Stimulated activated CD8-positive, alpha-beta memory T cell treated with anti-CD3 and anti-CD28 coated beads, Interleukin-2, amount 100 ng/mL, for 1 hour (primary cell): ENCODE measurements at places on chromosomes 2 and 18.

- no peak for DNase-seq
Measured at GRCh38 chr2:102764083-102764482, 2.3 kb downstream of the TMEM182 start.

- no peak for DNase-seq
Measured at GRCh38 chr2:225309516-225309915, 90.0 kb upstream of the NYAP2 start.

DNA sequence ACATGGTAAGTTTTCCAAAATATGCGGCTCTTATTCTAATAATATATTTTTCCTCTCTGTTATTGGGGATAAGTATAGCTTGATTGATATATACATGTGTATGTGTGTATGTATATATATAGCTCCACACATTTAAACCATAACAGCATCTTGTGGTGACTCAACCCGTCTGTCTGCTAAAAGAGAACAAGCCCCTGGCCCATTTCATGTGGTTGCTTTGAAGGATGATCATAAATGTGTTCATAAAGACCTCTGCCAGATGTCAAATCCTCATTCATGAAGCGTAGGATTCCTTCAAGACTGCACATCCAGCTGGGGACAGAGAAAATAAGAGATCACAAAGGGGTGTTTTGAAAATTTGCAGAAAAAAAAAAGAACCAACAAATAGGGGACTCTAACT, 79.3 kb downstream of the RHOB start:
- DNase-seq: no peak

DNA sequence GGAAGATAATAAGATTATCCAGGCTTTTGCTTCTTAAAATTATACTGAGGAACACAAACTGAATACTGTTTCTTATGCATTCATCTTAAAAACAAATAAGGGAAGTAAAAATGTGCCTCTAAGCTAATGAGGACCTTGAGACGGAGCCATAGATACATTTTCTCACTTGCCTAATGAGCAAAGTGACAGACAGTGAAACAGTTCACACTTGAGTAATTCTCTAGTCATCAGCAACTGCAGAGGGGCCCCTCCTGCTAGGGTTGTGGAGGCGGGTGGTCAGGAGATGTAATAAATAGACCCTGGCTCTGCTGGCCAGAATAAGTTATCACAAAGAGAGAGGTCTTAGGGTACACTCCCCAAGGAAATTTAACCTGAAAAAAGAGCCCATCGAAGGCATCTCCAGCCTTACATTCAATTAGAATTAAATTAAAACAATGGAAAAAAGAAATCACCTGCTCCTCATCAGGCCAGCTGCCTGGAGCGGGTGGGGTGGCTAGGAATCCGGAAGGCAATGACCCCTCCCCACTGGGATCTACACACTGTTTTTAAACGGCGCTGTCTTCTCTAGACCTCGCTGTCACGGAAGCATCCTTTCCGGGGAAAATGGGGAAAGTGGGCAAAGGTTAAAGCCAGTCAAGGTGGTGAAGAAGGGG, 32.6 kb upstream of the INSIG2 start:
- no peak for DNase-seq

GRCh38 chr2:229519655-229520430, 194.5 kb downstream of the DNER start:
- no peak for DNase-seq

DNA sequence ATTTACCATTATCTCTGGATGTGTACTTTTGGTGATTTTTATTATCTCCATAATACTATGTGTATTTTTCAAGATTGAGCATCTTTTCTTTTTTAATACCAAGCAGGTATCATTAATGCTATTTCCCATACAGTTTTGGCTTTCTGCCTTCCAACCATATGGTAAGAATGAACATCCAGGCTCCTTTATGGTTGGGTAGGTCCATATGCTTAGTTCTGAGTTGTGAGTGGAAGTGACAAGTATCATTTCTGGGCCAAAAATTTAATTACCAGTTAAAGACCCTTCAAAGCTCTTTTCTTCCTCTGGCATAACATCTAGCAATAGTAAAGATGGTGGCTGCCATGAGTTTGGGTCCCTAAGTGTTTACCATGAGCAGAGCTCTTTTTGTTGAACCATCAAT, 4.3 kb upstream of the RBM43 start:
- DNase-seq: no peak

DNA sequence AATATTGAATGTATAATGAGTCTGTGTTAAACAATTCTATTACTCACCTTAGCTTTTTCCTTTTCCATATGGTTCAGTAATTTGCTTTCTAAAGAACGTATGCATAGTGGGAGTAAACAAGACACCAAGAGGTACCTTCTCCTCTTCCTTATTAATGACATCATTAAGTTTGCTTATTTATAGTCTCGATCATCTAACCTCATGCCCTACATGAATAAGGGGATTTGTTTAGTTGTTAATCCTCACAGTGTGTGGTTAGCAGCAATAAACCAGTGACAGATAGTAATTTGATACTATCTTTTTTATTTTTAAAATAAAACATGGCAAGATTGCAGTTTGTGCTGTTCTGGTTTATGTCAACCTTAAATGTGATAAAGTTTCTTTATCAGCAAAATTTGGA, 69.7 kb downstream of the COBLL1 start:
- no peak for DNase-seq

DNA sequence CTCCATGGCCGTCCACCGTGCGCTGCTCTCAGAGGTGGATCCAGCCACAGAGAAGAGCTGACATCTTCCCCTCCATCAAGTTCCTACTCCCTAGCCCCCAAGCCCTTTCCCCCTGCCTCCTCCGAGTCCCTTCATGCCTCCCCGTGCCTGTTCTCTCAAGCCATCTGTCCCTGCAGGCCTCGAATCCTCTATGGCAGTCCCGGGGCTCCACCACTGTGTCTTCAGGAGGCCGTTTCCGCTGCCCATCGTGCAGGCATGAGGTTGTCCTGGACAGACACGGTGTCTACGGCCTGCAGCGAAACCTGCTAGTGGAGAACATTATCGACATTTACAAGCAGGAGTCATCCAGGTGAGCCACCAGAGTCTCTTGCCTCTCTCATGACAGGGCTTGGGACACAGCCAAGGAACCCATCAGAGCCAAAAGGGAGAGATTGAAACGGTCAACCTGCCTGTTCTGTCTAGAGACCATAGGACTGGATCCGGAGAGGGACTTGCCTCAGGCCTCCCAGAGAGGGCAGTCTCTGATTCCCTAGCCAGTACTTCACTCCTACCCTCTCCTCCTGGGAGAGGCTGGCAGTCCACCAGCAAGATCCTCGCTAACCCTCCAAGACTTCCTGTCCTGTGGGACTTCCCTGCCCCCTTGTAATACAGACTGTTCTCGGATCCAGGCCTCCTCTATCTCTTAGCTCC, 9.7 kb downstream of the UCN start:
- no peak for DNase-seq

- no peak for DNase-seq
Measured at GRCh38 chr2:193334401-193334800, 1139.7 kb upstream of the TMEFF2 start.

- DNase-seq: no peak
Measured at GRCh38 chr2:63661076-63661475, 72.3 kb downstream of the MDH1 start.

- DNase-seq: no peak
Measured at GRCh38 chr2:165601928-165602521, 132.5 kb downstream of the CSRNP3 start.

- no peak for DNase-seq
Measured at GRCh38 chr2:210004881-210005280, 2.4 kb downstream of the RPE start.

DNA sequence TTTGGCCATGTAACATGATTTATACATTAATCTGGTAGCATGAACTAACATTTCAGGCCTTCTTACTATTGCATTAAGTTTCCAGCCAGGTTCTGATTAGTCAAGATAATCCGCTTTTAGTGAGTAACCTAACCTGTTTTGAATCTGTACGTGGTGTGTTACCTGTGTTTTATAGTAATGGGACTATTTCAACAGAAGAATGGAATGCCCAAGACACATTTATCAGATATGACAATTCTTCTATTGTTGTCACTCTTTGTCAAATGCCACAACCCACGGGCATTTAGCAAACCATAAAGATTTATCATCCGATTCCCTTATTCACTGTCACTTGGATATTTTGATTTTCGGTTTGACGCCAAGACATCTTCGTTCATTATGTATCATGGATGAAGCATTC, 117.9 kb downstream of the ETAA1 start:
- DNase-seq: no peak

GRCh38 chr2:39266139-39266805, 22.5 kb upstream of the CDKL4 start:
- no peak for DNase-seq

DNA sequence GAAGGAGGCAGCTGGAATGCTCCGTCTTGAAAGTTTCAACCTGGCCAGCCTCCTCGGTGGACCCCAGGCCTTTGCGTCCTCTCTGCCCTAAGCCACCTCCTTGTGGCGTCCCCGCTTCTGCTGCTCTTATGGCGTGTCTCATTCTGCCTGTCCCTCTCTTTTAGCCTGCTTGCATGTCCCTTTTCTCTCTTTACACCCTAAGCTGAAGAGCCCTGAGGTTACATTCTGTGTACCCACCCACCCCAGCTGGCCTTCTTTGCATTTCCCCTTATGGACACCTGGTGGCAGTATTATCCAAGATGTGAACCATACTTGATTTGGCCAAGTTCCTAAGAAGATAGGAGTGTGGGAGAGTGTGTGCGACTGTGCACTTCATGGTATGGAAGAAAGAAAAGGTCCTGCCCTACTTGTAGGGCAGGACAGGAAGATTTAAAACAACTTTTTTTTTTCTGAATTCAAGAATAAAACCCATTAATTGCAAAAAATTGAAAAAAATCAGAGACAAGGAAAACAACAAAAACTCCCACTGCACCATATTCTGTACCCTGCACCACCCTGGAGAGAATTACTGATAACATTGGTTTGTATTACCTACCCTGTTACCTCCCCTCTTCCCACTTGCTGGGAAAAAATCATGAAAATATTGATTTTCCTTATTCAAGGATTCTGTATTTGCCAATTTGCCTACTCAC, 77.4 kb downstream of the DYSF start:
- no peak for DNase-seq

DNA sequence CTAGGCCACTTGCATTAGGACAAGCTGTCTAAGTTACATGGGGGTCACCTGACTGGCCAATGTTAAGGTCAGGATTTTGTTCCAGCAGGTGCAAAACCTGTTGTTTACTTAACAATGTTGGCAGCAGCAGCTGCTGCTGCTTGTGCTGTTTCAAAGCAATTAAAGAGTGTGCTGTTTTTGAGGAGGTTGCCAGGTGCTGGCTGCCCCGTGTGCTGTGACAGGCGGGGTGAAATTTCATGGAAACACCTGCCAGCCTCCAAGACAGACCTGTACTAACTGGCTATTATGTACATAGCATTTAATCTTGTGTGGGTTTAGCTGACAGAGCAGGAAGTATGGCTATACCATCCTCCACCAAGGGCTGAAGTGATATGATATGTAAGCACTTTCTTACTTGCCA, 224.9 kb downstream of the ASXL3 start:
- DNase-seq: no peak

GRCh38 chr18:32893915-32894314, 121.1 kb upstream of the KLHL14 start:
- DNase-seq: no peak

- DNase-seq: no peak
Measured at GRCh38 chr2:206378835-206379234, 64.5 kb upstream of the ADAM23 start.

- DNase-seq: no peak
Measured at GRCh38 chr18:12287684-12288402, 20.2 kb upstream of the TUBB6 start.

GRCh38 chr2:135064149-135064548, 12.1 kb downstream of the RAB3GAP1 start:
- DNase-seq: no peak

DNA sequence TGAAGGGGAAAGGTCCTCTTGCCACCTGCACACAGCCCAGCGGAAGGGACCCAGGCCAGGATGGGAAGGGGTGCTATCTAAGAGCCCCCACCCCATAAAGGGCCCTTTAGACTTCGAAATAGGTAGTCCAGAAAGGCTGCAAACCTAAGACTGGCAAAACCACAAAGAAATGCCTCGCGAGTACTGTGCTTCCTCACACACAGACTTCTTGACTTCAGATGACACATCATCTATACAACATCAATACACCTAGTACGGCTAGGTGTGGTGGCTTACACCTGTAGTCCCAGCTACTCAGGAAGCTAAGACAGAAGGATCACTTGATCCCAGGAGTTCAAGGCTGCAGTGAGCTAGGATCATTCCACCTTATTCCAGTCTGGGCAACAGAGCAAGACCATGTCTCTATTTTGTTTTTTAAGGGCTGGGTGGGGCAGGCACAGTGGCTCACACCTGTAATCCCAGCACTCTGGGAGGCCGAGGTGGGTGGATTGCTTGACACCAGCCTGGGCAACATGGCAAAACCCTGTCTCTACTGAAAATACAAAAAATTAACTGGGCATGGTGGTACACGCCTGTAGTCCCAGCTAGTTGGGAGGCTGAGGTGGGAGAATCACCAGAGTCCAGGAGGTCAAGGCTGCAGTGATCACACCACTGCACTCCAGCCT, 125.8 kb downstream of the CABLES1 start:
- no peak for DNase-seq

DNA sequence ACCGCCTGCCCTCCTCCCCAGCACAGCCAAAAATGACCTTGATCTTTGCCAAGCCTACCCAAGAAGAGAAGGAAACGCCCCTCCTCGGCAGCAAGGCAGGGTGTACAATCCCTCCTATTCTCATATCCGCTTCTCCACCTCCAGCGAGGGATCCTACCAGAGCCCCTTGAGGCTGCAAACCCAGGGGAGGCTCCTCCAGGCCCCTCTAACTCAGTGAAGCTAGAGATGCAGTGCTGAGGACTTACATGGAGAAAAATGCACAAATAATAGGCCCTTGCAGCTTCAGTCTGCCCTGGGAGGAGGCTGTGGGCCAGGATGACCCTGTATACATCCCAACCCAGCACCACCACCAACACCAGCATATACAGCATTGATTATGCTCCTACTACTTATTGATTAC, 46.9 kb upstream of the POMC start:
- no peak for DNase-seq

DNA sequence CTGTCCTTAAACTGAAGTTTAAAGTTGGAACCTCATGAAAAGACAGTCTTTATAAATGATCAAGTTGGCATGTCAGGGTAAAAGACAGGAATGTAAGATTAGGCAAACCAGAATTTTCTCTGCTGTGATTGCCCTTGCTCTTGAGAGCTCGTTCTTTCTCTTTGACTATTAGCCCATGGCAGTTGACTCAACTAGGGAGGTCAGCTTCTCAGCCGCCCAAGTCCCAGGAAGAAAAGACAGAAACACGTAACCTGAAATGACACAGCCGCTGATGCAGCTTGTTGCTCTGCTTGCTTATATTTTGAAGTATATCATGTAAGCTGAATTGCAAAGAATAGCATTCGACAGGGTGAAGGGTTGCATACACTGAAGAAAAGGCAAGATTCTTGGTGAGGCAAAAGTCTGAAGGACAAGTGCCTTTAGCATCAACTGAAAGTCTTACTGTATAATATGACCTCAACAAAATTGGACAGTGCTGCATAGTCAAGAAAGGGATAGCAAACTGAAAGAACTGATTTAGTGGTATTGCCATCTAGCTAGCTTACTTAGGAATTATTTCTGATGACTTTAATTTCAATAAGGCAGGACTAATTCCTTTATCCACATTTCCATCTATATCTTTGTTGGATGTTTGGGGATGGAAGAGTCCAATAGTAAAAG, 54.7 kb downstream of the ARHGAP15 start:
- no peak for DNase-seq

- DNase-seq: no peak
Measured at GRCh38 chr2:100959225-100959880, 42.7 kb upstream of the RPL31 start.

GRCh38 chr2:154459286-154459685, 239.2 kb upstream of the KCNJ3 start:
- DNase-seq: no peak
